Mammary epithelial cell (primary cell): ENCODE measurements at places on chromosomes 4 and X. TPM values are rescaled to one million over a fixed set of nuclear protein-coding genes. Genes with fewer than 3 reads are reported as not detected.

DNA sequence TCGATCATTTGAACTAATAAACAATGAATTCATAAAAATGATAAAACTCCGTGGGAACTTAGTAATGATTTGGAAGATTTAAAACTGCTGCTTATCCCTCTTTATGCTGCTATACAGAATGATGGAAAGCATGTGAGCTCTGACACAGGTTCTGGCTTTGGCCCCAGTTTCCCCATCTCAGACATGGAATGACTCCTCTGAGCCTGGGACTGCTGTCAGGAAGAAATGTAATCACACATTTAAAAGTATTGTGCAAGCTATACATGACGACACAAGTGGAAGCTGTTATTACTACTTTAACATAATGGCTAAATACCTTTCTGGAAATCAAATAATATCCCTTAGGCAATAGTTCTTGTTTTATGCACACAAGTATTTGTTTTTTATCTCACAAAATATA, 161.7 kb downstream of the DCHS2 start:
- DNase-seq: peak; percentile 29

DNA sequence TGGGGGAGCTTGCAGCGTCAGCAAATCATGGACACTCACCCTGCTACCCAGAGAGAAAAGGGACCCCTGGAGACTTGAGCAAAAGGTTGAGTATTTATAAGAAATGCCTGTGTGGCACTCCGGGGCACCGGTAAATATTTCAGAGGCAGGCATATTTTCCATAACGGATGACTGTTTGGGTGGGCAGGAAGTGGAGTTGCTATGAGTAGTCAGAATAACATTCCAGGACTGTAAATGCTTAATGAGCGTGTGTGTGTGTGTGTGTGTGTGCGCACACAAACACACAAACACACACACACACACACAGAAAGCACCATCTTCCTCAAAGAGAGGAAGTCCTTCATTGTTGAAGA, 74.6 kb downstream of the MXRA5 start:
- peak; percentile 57 for DNase-seq

GRCh38 chr4:173801876-173802661, 272.0 kb upstream of the HAND2 start:
- DNase-seq: no peak

GRCh38 chr4:159926871-159927270, 824.0 kb downstream of the RAPGEF2 start:
- peak; percentile 90 for DNase-seq

GRCh38 chr4:102715057-102715456, 45.7 kb downstream of the MANBA start:
- DNase-seq: no peak

The GIMD1 gene
- total RNA-seq: not detected
